ENCODE measurements at places on chromosomes 3 and 15.

DNA sequence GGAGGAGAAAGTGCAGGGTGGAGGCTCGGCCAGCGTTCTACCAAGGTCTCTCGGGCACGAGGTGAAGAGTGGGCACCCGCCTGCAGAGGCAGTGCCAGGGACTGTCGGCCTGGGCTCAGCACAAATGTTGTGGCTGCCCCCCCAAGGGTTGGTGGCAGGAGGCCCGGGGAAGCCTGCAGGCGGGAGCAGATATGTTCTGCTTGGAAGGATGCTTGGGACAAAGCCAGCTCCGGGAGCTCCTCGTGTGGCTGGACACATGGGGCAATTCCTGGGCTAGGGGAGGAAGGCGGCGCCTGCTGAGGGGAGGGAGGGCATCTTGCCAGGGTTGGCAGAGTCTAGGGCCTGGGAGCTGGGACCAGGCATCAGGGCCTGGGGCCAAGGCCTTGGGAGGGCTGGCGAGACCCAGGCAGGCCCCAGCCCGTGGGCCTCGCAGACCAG lies 30.4 kb upstream of the FBLN2 start:
- DNase-seq = no peak

GRCh38 chr15:50883903-50884302 lies 24.6 kb upstream of the AP4E1 start:
- DNase-seq = no peak

DNA sequence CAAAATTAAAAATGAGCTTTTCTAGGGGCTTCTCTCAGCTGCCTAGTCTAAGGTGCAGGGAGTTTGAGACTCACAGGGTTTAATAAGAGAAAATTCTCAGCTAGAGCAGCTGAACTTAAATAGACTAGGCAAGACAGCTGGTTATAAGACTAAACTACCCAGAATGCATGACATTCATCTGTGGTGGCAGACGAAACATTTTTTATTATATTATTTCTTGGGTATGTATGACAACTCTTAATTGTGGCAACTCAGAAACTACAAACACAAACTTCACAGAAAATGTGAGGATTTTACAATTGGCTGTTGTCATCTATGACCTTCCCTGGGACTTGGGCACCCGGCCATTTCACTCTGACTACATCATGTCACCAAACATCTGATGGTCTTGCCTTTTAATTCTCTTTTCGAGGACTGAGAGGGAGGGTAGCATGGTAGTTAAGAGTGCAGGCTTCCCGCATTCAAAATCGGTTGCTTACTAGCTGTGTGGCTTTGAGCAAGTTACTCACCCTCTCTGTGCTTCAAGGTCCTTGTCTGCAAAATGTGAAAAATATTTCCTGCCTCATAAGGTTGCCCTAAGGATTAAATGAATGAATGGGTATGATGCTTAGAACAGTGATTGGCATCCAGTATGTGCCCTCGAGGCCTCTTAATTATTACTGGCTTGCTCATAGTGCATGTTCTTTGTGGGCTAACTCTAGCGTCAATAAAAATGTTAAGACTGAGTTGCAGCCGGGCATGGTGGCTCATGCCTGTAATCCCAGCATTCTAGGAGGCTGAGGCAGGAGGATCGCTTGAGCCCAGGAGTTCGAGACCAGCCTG lies 984 bp downstream of the CCR5 start:
- DNase-seq = no peak

DNA sequence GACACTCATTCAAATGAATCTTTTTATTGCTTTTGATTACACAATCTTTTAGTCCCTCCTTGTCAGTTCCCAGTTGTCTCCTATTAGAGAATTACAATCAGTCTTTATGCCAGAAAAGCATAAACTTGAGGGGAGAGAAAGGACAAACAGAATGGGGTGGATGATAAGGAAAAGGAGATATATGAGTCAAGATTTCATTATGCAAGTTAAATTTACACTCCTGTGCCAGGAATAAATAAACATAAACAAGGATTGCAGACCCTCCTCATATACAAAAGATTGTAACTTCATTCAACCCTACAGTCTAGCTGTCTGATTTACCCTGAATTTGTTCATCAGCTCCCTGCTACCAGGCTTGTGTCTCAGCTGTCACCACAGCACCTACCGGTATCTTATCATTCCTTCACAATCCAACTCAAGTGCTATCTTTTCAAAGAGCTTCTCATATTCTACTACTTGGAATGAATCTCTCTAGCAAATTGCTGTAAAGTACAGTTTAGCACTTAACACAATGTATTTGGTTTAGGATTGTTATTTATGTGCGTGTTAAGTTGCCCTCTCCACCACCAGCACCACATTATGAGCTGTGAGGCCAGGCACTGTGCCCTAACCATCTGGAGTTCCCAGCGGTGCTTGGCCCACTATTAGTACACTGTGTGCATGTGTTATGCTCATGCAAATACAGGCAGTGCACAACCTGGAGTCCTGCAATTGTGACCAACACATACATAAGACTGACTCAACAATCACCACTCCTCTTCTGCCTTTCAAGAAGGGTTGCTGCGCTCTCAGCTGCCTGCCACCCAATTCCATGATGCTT lies 504.1 kb downstream of the TBL1XR1 start:
- DNase-seq = no peak

DNA sequence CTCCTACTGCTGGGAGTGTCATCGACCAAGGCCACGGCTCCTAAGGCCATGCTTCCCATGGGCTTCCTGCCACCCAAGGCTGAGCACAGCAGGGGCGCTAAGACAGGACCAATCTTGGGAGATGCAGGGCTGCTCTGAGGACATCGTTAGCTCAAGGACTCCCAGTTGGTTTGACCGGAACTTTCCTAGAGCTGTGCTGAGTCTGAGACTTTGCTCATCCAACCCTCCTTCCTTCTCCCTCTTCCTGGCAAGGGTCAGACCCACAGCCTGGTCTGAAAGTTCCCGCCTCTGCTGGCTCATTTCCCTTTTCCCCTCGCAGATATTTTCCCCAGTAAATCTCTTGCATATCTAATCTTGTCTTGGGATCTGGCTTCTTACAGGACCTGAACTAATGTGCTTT lies 57.2 kb downstream of the EPHB3 start:
- DNase-seq = no peak

GRCh38 chr15:23606226-23606625 lies 40.8 kb downstream of the MKRN3 start:
- no peak for DNase-seq

DNA sequence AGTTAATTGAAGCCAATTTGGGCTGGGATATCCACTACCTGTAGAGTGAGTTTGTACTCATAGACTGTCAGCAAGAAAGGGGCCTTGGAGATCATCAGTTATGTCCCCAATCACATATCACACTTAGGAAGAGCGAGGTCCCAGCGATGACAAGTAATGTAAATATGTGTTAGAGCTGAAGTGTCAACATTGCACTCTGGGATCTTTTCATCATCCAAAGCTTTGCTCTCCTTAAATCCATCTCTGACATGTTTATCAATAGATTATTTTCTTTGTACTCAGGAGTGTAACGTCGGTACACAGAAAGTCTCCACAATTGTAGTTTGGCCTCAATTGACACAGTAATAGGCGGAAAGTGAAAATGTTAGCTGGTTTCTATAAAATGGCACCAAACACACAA lies 113.7 kb upstream of the TPRG1 start:
- no peak for DNase-seq

- no peak for DNase-seq
These were observed 59.7 kb upstream of the BDH1 start for GRCh38 chr3:197615430-197615829.

DNA sequence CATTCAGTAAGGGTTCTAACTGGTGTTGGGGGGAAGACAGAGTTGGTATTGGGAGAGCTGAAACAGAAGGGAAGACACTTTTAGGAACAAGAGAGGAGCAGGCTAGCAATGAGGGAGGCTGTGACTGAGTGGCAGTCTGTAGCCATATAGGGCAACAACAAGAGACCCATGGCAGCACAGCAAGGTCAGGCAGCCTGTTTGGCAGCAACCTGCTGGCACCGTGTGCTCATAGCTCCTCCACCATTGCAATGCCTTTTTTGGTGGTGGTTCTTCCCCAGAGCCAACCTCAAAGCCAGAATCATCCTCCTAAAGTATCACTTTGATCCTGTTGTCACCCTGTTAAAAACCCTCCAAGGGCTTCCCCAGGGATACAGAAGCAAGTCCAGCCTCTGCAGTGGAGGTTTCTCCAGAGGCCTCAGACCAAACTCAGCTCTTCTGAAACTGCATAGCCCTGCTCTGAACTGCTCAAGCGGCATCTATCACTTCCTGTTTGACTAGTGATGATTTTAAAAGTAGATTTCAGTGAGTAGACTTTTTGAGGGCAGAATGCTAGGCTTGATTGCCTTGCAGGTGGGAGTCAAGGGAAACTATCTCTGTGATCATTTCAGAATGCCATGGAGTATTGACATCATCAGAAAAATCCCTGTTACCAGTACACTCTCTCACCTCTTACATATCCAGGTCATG lies 176.9 kb downstream of the STAC start:
- DNase-seq = no peak

DNA sequence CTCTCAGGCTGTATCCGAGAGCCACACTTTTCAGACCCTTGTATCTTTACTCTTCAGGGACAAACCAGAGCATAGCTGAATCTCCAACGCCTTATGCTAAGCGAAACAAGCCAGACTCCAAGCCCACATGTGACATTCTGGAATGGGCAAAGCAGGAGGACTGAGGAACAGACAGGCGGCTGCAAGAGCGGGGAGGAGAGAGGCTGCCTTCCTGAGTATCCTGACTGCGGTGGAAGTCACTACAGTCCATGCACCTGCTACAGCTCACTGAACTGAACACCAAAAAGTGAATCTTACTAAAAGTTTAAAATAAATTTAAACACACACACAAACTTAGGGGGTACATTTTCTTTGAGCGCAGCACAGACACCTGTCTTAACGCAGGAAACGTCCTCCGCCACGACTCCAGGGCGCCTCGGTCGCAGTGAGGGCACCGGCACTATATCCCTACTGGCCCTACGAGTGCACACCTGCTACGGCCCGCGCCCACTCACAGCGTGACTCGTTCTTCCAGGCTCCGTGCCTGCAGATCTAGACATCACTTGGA lies 1.4 kb downstream of the CYFIP1 start:
- DNase-seq = no peak

DNA sequence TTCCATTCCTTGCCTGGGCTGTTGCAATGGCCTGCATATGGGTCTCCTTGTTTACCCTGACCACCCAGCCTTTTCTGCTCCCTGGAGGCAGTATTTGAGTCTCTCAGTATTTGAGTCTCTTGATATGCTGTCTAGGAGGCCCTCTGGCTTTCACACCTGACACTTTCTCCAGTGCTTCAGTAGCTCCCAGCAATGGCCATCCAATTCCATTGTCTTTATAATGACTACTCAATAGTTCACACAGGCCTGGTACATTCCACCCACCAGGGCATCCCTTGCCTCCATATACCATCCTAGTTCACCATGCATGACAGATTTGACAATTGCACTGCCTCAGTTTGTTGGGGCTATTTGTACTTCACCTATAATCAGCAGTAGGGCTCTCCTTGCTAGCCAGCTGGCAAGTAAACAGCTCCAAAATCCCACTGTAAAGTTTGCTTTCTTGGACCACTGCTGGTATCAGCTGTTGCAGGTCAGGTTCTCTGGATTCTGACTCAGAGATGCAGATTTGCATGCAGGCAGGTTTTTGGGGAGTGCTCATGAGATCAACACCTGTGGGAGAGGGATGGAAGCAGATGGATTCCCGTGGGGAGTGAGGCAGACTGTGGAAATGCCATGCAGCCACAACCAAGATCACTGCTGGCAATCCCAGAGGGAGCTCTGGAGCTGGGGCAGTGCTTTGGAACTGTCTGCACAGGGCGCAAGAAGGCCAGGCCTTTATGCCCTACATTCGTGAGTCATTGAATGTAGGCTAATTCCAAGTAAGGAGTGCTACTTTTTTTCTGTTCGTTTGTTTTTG lies 19.1 kb upstream of the XIRP1 start:
- no peak for DNase-seq

DNA sequence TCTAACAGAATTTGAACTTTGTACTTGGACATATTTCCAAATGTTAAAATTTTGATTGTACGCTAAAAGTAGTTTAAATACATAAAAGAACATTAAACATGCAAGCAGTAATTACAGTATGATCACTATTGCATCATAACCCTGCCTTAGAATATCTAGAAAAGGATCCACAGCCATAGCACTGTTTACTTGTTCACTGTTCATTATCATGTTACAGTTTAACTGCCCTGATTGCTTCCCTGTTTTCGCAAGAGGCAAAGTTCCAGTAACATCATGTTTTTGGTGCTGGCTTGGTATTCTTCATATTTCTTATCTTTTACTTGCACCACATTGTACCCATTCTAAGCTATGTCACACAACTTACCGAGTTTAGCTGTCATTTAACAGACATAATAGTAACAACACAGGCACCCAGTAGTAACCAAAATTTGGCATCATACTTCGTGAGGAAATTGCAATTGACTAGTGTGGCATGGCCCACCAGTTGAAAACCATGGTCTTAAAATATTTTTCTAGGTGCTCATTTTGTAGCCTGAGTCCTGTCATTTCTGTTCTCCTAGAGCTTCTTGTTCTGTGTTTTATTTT lies 13.3 kb upstream of the TMEM87A start:
- no peak for DNase-seq

- no peak for DNase-seq
These were observed 94.7 kb downstream of the LRIG1 start for GRCh38 chr3:66406163-66406562.

GRCh38 chr3:175914785-175915184 lies 1055.7 kb downstream of the NAALADL2 start:
- DNase-seq = no peak

DNA sequence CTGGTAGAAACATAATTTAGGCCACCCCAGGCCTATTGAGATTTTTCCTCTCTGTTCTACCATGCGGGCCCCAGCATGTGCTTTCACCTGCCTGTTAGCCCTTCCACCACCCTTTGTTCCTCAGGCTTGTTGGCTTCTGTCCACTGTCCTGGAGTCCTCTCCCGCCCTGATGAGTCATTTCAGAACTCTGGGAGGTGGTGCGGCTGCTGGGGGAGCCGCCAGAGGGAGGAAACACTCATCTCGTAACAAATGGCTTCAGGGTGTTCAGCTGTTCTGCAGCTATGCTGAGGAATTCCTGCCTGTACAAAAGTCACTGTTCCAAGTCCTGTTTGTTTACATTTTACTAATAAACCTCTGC lies 36.3 kb downstream of the LRTM1 start:
- DNase-seq = no peak

GRCh38 chr15:67832031-67832551 lies 6.8 kb downstream of the SKOR1 start:
- no peak for DNase-seq

DNA sequence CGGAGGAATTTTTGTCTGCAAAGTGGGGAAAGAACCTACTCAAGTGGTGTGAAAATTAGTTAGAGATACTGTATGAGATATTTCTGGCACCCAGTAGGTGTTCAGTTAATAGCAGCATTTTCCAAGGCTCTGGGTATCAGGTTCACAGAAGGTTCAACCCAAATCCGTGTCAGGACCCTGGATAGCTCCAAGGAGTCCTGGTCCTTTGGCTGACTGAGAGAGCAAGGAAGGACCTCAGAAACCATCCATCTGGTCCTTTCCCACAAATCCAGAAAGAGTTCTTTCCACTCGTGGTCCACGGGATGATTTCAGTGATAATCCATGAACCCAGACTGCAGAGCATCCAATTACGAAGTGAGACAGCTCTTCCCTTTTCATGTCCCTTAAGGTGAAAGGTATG lies 51.4 kb downstream of the SLC6A11 start:
- DNase-seq = no peak

- DNase-seq = no peak
These were observed 82.1 kb downstream of the ATP2B2 start for GRCh38 chr3:10423171-10423882.

- DNase-seq = no peak
These were observed 7.3 kb downstream of the MYLK start for GRCh38 chr3:123876858-123877257.
